ENCODE measurements at places on chromosomes 16 and 17. TPM values are rescaled to one million over a fixed set of nuclear protein-coding genes. Genes with fewer than 3 reads are reported as not detected.
A peak's percentile ranks its signal among the peaks of the same experiment; 100 is the strongest.

DNA sequence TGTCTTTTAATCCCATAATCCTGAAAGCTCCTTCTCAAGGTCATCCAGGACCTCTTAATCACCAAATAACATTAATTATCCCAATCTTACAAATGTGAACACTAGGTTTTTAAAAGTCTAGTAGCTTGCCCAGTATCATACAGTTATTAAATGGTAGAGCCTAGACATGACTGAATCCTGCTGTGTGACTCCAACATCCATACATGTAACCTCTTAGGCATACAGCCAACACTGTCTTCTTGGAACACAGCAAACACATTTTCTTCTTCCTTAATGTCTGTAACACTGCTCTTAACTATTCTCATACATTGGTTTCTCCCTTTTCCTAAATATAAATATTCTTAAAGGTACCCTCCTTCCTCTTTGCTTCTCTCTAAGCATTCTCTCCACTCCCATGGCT is 13.7 kb downstream of the BRIP1 start:
- no peak for DNase-seq

EFNB3 gene
- total RNA-seq: 0.60 TPM

GRCh38 chr16:17369421-17370222 is 101.1 kb downstream of the XYLT1 start:
- peak; percentile 94 for DNase-seq

INCA1 gene
- 2.1 TPM for total RNA-seq

- DNase-seq: no peak
Observed at GRCh38 chr17:9488556-9488955, 87.1 kb downstream of the STX8 start.

DNA sequence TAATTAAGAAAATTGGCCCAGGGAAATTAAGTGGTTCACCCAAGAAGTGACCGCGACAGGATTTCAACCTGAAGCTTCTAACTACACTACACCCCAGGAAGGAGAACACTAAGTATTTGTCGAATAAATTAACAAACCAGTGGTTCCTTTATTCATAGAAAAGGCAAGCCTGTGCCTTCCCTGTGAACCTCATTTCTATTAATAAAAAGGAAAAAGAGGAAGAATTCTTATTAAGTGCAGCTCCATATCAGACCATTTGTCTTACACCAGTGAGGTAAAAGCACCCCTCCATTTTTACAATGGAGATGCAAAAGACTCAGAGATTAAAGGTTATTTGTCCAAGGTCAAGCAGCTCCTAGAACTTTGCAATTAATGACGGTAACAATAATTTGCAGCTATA is 1.7 kb downstream of the COPS3 start:
- no peak for DNase-seq

DNA sequence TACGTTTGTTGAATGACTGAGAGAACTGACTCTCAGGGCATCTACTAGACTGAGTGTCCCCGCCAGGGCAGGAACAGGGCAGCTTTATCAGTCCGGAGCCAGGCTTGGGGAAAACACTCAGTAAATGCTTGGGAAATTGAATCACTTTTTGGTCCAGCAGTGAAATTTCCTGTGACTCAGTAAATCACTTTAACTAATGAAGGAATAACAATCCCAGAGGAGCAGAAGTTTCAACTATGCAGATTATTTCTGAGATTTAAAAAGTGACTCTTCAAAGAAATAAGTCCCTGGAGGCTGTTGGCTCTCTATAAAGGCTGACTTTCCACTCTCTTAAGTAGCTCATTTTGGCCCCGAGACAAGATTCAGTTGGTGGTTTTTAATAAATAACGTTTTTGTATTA is 101.8 kb downstream of the FOXL1 start:
- DNase-seq: no peak

- no peak for DNase-seq
Observed at GRCh38 chr17:41176744-41177387, 1.2 kb downstream of the KRTAP4-2 start.

DNA sequence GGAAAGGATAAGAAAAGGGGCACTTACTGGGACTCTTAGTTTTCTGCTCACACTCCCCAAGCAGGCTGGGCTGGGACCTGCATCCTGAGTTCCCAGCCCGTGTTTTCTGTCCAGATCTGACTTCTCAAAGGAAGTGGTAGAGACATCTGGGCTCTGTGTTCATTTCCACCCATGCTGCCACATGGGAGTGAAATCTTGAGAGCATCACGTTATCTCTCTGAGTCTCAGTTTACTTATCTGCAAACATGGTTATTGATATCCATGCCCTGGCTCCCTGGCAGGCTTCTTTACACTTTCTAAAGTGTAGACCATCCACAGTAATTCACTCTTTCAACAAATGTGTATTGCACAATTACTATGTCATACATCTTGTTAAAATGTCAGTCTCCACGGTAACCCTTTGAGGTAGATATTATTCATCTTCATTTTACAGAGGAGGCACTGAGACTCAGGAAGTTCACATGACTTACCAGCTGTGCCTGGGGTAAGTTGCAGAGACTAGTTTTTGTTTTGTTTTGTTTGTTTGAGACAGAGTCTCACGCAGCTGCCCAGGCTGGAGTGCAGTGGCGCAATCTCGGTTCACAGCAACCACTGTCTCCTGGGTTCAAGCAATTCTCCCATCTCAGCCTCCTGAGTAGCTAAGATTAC is 3.4 kb downstream of the ZNF688 start:
- DNase-seq: peak; percentile 81

- DNase-seq: no peak
Observed at GRCh38 chr17:19305256-19305655, 57.3 kb downstream of the B9D1 start.

CCL16 gene
- 8.4 TPM for total RNA-seq

DNA sequence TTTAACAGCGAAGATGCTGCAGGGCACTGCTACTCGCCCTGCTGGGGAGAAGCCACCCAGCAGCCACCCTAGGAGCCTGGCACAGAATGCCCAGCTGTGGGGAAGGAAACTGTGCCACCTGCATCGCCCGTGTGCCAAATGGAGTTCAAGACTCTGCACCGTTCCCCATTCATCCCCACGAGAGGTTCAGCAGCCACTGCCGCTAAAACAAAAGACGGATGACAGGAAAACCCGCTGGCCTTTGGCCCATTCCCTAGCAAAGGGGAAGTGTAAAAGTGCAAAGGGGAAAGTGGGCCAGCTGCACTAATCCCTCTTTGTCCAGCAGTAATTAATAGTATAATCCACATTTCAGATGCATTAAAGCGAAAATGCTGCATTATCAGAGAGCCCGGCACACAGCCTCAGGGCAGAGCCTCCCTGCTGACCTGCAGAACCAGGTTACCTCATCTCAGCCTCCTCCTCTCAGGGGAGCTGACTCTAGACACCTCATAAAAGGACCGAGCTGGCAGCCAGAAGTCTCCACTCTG is 37.7 kb downstream of the ZFHX3 start:
- DNase-seq: no peak

DNA sequence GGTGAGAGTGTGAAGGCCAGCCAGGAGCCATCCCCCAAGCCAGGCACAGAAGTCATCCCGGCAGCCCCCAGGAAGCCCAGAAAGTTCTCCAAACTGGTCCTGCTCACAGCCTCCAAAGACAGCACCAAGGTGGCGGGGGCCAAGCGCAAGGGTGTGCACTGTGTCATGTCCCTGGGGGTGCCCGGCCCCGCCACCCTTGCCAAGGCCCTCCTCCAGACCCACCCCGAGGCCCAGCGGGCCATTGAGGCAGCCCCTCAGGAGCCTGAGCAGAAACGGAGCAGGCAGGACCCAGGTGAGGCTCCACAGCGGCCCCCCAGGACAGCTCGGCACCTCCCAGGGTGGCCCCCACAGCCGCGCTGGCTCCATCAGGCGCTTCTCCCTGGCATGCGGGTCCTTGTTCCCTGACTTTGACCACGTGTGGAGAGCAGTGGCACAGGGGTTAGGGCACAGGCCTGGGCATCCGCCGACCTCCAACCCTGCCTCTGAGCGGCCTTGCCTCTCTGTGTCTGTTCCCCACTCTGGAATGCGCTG is 13.5 kb downstream of the FLYWCH2 start:
- no peak for DNase-seq

DNA sequence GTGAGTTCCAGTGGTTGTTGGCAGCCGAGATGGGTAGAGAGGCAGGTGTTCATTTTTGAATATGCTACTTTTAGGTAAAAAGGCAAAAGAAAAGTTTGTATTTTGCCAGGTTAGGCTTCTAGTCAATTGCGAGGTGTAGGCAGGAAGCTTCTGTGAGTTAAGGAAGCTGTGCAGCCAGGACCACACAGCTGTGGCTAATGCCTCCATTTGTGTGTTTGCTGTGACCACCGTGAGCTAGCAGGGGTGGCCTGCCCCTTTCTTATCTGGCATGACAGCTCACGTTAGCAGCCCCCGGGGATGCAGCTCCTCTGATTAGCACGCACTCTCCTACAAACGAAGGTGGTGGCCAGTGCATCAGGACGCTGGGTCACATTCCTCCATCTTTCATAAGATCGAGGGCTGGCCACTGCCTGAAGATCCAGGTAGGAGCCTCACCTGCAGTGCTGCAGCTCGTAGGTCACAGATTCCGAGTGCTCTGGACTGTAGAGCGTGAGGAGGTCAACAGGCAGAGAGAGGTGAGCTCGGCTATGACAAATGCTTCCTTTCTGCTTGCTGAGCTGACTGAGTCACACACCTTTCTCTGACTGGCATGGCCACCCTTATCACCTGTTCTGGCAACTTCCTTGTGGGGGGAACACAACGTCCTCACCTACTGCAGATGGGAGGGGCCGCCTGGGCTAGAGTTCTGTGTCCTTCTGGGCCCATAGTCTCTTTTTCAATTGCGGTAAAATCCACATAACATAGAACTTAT is 244.4 kb downstream of the HS3ST3B1 start:
- DNase-seq: no peak

GRCh38 chr16:88923450-88923849 is 53.6 kb downstream of the CBFA2T3 start:
- DNase-seq: no peak

NOG gene
- total RNA-seq: 0.54 TPM

DNA sequence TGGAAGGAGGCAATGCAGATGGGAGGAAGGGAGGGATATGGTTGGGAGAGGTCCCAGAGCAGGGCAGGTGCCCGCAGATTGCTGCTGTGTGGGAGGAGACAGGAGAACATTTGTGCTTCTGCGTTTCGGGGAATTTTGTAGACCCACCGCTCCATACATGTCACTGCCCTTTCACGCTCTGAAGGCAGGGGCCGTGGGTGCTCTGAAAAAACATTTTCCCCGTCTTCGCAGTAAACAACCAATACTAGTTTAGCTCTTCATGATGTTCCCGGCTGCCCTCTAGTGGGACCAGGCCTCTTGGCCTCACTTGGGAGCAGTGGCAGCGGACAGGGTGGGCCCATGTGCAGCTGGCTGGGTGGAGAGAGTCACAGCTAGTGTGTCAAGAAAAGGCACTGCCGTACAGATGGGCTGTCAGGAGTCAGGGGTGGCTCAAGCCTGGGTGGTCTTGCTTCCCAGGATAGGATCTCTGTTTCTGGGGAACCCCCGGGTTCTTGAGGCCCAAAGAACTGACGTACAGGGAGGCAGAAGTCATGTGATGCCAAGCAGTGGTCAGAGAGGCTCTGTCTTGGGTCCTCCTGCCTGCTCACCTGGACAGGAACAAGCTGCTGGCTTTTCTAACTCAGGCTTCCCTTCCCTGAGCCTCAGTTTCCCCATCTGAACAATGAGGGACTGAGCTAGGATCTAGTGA is 46.5 kb upstream of the CPNE2 start:
- DNase-seq: peak; percentile 87

All from spleen (tissue), 13 donors.